Gastrocnemius medialis (tissue), 4 donors: ENCODE measurements at places on chromosomes 11 and 22. TPM values are rescaled to one million over a fixed set of nuclear protein-coding genes. Genes with fewer than 3 reads are reported as not detected.

Gene TP53I11
- total RNA-seq = 15.3 TPM

Gene LMF2
- 24.6 TPM for total RNA-seq

Gene STK33
- 1.7 TPM for total RNA-seq

Gene GLYAT
- 0.23 TPM for total RNA-seq

Gene SYT12
- total RNA-seq = not detected

Gene LGALS12
- not detected for total RNA-seq

Gene MAP6
- total RNA-seq = 0.22 TPM

Gene TSGA10IP
- total RNA-seq = not detected

Gene API5
- 55.9 TPM for total RNA-seq

Gene POLA2
- total RNA-seq = 2.9 TPM

Gene MOV10L1
- total RNA-seq = not detected

Gene BTBD18
- total RNA-seq = not detected

Gene NNMT
- total RNA-seq = 901 TPM

Gene MDK
- total RNA-seq = 1.6 TPM

Gene OTOG
- not detected for total RNA-seq

Gene RAC2
- total RNA-seq = 1.9 TPM

Gene CRYBB2
- total RNA-seq = not detected

Gene KCNA4
- total RNA-seq = not detected

Gene CCDC116
- not detected for total RNA-seq

Gene DPP3
- 28.5 TPM for total RNA-seq

Gene LDLRAD3
- 6.1 TPM for total RNA-seq

Gene MMP13
- not detected for total RNA-seq

Gene INS
- not detected for total RNA-seq

Gene GSTT2
- total RNA-seq = not detected

Gene TRIM48
- total RNA-seq = not detected

Gene JAML
- total RNA-seq = 1.2 TPM

Gene VWCE
- 0.31 TPM for total RNA-seq

Gene DMC1
- not detected for total RNA-seq

Gene ACRV1
- not detected for total RNA-seq

Gene AHNAK
- 467 TPM for total RNA-seq

Gene USP2
- 105 TPM for total RNA-seq

Gene C11orf86
- total RNA-seq = not detected

Gene MS4A14
- 0.26 TPM for total RNA-seq
